HCT116 (cell line): ENCODE measurements at places on chromosomes 16 and 17. TPM values are rescaled to one million over a fixed set of nuclear protein-coding genes. Genes with fewer than 3 reads are reported as not detected.

- no peak overlapping the region for H3K27ac ChIP-seq
- no peak for DNase-seq
- H3K27me3 ChIP-seq = no peaks in the 10 kb centered on the region
- peaks cover 17% of the 10 kb centered on the region for H3K4me1 ChIP-seq
- no peak overlapping the region for H3K4me3 ChIP-seq
- peaks cover 19% of the 10 kb centered on the region for H3K36me3 ChIP-seq
These were observed 23.7 kb downstream of the COX11 start for GRCh38 chr17:54944796-54945195.

- H3K4me1 ChIP-seq = no peaks in the 10 kb centered on the region
- no peaks in the 10 kb centered on the region for H3K27me3 ChIP-seq
- no peak overlapping the region for H3K4me3 ChIP-seq
- DNase-seq = no peak
- peaks cover 6% of the 10 kb centered on the region; the same call in 1 of the 2 replicates for H3K36me3 ChIP-seq
These were observed 30.4 kb downstream of the AP2B1 start for GRCh38 chr17:35617505-35617904.

Gene NOTUM
- 12.5 TPM for total RNA-seq

DNA sequence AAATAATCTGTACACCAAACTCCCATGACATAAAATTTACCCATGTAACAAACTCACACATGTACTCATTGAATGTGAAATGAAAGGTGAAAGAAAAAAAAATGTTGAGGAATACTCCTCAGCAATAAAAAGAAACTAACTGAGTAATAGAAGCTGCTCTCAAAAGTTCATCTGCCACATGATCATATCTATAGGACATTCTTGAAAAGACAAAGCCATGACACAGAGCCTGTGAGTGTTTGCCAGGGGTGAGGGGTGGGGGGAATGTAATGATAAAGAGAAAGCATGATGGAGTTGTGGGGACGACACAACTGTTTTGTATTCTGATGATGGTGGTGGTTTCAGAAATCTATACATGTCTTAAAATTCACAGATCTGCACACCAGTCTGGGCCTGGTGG, 52.2 kb upstream of the TMC5 start:
- H3K27me3 ChIP-seq = no peaks in the 10 kb centered on the region
- no peaks in the 10 kb centered on the region for H3K36me3 ChIP-seq
- no peak overlapping the region for H3K4me3 ChIP-seq
- no peak for DNase-seq
- H3K4me1 ChIP-seq = no peaks in the 10 kb centered on the region

DNA sequence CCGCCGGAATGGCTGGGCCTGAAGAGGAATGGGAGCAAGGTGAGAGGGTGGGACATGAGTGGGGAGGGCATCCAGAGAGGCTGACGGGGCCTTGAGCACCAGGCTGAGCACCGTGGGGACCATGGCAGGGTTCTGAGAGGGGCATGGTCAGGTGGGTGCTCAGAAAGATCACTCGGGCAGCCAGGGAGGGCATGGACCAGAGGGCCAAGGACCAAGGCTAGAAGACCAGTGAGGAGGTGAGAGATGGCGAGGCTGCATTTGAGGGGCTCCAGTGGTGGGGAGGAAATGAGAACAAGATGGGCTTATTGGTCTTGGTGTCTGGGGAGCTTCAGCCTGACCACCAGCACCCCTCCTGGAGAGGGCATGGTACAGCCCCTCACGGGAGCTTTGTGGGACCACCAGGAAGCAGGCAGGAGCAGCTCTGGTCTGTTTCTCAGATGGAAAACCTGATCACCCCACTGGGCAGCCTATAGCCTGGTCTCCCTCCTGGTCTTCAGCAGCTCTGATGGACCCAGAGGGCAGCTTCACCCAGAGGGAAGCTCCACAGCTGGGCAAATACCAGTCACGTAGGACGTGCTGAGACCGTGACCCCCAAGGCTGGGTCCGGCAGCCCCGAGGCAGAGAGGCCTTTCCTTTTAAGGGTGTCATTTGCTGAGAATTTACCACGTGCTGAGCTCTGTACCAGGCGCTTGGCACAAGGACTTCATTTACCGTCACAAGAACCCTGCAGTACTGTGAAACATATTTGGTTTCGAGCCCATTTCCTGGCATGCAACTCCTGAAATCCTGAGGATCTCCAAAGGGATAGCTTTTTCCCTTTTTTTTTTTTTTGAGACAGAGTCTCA, 11.4 kb upstream of the NCBP3 start:
- H3K27ac ChIP-seq = no peak overlapping the region
- DNase-seq = no peak
- H3K27me3 ChIP-seq = no peaks in the 10 kb centered on the region

GRCh38 chr16:23062524-23062923, 86.7 kb downstream of the USP31 start:
- H3K27ac ChIP-seq = no peak overlapping the region
- H3K36me3 ChIP-seq = no peaks in the 10 kb centered on the region
- DNase-seq = no peak
- H3K4me1 ChIP-seq = no peaks in the 10 kb centered on the region

GRCh38 chr16:27735031-27735430, 185.1 kb downstream of the KATNIP start:
- H3K27me3 ChIP-seq = no peaks in the 10 kb centered on the region
- no peaks in the 10 kb centered on the region for H3K4me1 ChIP-seq
- H3K27ac ChIP-seq = no peak overlapping the region
- no peak for DNase-seq
- H3K36me3 ChIP-seq = no peaks in the 10 kb centered on the region
- no peak overlapping the region for H3K4me3 ChIP-seq

DNA sequence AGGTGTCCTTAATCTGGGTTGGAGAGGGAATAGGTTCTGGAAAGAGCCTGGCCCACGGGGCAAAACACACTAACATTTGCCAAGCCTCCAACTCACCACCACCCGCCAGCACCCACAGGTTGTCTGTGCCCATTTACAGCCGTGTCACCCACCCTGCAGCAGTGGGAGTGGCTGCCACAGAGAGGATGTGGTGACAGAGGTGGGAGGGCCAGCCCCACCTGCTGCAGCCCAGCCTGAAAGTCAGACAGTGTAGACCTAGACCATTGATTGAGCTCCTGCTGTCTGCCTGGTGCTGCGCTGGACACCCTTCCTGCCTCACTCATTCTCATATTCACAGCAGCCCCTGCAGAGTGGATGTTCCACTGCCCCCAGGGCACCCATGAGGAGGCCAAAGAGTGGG, 44.7 kb downstream of the IL21R start:
- H3K4me1 ChIP-seq = no peaks in the 10 kb centered on the region
- no peak overlapping the region for H3K27ac ChIP-seq
- no peaks in the 10 kb centered on the region for H3K36me3 ChIP-seq
- no peak overlapping the region for H3K4me3 ChIP-seq
- no peak for DNase-seq
- no peaks in the 10 kb centered on the region for H3K27me3 ChIP-seq

GRCh38 chr17:57044976-57045867, 39.8 kb upstream of the AKAP1 start:
- H3K27me3 ChIP-seq = peaks cover 6% of the 10 kb centered on the region; the same call in 1 of the 2 replicates
- no peaks in the 10 kb centered on the region for H3K36me3 ChIP-seq
- no peaks in the 10 kb centered on the region for H3K4me1 ChIP-seq
